EL (cell line): ENCODE measurements at places on chromosomes 5 and 9.

DNA sequence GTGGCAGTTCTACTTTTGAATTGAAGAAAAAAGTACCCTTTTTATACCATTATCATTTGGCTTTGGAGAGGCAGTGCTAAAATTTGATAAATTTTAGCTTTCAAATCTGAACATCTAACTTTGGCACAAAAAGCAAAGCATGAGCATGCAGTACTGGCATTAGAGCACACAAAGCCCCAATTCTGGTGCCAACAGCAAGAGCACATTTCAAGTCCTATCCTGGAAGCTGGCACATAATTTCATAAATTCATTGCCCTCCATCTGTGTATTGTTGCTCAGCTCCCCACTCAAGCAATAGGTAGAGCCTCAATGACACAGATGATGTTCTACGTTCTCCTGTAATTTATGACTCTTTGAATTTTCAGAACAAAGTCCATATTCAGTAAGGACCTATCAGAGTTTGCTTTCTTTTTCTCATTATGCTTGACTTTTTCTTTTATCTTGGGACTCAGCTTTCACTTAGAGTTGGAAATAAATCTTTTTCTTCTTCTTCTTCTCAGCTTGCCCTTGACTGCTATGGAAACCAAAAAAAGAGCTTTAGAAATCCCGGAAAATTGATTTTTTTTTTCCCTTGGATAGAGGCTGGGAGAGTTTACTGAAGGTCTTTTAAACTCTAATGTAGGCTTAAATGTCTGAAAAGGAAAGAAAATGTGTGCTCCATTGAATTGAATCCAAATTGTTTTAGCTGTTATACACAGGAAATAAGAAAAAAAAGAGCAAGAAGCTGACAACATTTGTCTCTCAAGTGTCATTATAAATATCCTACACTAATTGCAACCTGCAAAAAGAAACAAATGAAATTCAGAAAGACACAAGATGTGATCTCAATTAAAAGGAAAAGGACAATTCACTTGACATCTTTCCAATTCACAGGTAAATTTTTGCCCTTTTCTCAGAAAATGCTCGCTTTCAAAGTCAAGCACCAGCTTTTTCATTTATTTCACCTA is 380.8 kb upstream of the CDH18 start:
- DNase-seq = no peak

DNA sequence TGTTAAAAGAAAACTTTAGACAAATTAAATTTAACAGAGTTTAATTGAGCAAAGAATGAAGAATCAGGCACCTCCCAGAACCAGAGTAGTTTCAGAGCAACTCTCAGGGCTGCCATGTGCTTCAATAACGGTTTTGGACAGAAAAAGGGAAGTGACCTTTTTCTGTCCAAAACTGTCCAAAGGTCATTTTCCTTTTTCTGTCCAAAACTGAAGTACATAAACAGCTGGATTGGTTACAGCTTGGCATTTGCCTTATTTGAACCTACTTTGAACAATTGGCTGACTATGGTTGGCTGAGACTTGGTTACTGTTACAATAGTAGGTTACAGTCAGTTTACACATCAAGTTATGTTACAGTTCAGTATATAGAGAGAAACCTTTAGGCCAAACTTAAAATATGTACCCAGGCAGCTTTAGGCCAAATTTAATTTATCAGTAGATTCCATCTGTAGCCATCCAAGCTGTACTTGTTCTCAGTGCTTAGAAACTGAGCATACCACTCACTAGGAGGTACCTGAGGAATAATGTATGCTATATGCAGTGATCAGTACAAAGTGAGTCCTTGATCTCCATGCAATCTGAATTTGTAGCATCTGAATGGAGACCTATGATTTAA is 44.0 kb downstream of the C9orf85 start:
- DNase-seq = no peak

DNA sequence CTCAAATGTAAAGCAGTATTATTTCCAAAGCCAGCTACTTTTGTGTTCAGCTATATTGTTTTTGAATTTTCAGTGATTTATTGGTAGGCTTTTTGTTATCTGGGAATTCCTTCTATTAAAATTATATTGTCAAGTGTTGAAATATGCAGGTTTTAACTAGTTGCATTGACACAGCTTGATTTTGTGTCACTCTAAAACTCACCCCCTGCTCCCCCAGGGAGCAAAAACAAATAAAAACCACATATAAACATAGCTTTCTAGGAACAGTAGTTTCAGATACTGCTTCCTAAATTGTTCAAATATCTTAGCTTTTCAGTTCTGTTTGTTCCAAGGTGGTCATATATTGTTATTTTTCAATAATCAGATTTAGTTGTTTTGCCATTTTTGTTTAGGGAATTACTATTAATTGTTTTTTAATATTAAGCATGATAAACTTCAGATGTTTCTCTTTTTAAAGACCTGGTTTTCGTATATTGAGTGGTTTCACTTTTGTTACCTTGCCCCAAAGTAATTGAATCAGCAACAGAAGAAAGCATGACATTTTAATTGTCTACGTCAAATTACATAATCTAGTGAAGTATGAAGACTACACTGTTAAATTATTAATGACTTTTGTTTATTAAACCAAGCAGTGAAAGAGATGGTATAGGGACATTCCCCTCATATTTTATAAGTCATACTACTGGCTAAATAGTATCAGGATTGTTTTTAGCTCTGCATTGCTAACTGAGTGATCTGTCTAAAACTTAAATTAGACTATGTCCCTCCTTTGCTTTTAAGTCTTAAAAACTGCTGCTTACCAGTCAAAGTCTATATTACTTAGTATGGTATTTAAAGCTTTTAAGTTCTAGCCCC is 43.4 kb downstream of the ERBIN start:
- no peak for DNase-seq

DNA sequence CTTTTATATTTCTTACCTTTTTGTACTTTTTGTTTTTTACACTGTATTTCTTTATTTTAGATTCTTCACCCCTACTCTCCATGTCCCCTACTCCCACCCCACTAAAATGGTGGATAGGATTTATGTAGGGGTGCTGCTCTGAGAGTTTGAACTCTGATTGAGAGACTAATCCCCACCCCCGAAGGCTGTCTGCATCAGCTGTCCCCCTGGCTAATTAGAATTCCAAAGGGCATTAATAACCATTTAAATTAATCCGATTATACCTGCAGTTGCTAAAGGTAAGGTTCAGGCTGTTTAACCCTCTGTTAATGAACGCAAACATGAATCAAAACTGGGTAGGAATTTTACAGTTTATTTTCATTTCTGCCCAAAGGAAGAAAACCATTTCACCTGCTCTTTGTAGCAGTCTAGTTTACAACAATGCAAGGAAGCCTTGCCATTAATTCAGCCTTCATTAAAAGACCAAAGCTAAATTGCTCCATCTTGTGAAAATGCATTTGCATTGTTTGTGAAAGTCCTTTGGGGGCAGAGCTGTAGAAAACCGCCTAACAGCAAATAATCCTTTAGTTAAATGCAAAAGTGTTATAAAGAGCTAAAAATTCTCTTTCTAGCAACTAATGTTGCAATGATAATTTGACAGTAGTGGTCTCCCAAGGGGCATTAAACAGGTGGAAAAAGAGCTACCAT is 71.2 kb downstream of the ZCCHC7 start:
- no peak for DNase-seq

- no peak for DNase-seq
Measured at GRCh38 chr5:978693-979092, 29.9 kb upstream of the NKD2 start.

DNA sequence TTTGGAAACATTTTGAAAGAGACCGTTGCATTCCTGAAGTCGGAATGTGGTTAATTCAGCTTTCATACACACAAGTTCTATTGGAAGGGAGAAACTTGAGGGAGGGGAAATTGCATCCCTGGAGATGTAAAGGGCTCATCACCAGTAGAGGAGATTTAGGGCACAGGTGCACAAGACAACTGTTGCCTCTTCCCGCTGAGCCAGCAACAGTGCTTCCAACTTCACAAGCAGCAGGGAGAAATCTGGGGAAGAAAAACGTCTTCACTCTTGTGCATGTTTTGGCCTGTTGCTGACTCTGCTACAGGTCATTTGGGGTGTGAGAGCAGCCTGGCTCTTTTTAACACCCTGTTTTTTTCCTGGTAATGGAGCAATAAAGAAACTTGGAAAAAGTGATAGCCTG is 277.9 kb downstream of the GAS1 start:
- no peak for DNase-seq

- peak; percentile 3 for DNase-seq
Measured at GRCh38 chr5:98942847-98943246, 14.0 kb upstream of the CHD1 start.

DNA sequence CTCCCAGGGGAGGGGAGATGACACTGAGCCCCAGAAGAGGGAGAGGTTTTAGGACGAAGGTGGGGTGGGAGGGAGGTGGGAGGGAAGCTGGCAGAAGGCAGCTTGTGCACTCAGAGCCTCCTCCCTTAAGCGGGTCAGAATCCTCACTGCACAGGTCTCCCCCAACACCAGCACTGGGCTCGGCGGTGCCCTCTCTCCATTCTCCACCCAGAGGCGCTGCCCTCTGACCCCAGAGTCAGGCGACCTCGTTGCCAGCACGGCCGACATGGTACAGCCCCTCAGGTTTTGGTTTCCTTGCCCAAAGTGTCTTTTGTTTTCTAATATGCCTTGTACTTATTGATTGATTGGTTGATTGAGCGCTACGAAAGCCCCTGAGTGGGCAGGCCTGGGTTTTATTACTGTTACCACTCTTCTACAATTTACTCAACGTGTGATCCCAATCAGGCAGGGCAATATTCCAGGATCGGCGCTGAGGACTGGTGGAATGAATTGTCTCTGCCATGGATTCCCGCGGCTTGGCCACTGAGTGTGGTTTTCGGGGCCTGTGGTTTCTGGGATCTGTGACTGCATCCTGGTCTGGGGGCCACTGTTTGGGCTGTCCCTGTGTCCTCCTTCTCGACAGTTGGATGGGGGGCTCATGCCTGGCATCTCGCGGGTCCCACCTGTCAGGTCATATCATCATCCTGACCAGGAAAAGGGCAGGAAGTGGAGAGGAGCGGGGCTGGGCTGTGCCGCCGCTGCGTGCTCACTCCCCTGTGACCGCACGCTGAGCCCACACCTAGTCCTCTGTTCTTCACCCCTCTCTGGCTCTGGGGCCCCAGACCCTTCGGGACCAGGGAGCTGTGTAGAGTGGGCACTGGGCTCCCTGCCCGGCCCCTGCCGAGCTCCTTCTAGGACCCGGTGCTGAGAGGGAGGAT is 9.6 kb upstream of the FCN2 start:
- no peak for DNase-seq

DNA sequence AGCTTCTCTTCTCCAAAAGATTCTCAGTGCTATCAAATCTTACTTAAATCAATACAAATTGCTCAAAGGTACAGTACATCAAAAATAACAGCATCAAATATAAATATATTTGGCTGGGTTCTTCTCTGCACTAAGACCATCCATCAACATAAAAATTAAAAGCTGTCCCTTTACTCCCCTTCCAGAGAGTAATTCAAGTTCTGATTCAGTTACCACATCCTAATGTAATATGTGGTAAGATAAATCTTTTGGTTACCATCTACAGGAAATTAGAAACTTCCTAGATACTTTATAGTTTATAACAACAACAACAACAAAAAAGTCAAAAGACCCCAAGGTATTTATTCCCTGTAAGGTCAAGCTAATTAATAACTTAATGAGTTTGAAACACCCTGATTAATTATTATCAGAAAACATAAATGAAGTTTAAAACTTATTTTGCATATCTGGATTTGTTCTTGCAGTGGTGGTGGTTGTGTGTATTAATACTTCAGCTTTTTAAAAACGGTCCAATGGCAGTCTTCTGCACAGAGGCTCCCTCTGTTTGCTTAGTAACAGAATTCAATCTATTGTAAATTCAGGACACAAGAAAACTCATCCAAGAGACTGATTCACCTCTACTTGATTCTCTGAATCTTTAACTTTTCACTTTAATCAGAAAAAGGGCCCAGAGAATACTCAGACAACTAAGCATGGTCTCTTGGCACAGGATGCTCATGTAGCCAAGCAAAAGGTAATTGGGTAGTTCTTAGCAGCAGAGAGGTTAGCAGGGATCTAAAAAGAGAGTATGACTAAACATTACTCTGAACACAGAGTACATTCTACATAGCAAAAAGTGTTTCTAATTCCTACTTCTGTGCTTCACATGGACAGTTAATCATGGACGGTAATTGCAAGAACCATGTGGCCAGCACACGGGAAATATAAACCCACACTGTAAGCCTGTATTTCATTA is 20.1 kb downstream of the DIAPH1 start:
- no peak for DNase-seq

DNA sequence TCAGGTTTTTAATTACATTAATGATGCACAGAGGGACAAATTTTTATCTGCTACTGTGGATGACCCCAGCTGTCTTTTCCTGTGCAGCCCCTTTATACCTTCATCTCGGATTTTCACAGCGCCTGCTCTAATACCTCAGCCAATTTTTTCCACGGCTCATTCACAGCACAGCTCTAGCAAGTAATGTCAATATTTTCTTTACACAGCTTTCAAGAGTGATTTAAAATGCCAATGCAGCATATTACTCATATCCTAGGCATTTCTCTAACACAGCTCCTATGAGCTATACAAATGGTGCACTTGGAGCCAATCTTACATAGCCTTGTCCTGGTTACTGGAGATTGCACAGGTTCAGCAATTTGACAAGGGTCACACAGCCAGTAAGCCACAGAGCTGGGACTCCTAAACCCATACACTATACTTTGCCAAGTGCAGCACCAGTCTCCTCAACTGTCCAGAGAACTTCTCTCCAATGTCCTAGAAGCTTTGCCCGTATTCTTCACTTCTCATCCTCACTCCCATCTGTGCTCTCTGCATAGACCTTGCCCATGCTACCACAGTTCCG is 661.8 kb downstream of the DTWD2 start:
- DNase-seq = peak; percentile 63

GRCh38 chr9:4530375-4530774 is 40.1 kb downstream of the SLC1A1 start:
- peak; percentile 47 for DNase-seq
